NCI-H1105 treated with DMSO at 0.1 percent for 48 hours (cell line): ENCODE measurements at places on chromosomes 1 and 21.

GRCh38 chr1:202143768-202144401 is 652 bp downstream of the ARL8A start:
- peak; percentile 58 for DNase-seq

DNA sequence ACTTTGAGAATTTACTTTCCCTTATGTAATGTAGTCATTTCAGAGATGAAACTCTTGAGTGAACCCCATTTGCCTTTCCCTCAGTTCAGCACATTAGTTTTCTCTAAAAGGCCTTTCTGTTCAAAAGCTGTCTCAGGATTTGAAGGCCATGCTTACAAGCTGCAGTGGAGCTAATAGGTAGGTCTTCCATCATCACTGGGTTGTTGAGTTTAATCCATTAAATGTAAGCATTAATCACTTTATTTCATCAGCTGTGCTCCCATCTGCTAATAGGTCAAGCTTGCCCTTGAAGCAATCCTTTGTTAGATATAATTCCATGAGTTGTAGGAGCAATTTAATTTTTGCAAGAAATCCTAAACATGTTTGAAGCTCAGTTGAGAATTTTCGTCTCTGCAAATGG is 422.2 kb upstream of the ZP4 start:
- no peak for DNase-seq

DNA sequence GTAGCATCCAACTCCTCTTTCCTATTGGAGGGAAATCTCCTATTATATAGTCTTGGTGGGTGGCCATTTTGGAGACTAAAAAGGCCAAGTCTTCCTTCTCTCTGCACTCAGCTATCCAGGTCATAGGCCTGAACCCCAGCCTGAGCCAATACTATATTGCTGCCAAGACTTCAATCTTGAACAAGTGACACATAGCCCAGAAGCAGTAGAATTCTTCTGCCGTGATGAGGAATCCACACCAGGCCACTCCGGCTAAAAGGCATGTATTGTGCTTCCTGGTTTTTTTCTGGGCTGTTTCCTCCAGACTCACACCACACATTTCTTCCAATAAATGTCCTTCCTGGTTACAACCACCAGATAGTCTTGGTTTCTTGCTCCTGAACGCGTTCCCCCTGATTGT is 43.0 kb downstream of the ATF3 start:
- DNase-seq = no peak

GRCh38 chr1:155324717-155325602 is 4.3 kb downstream of the RUSC1 start:
- DNase-seq = peak; percentile 41

DNA sequence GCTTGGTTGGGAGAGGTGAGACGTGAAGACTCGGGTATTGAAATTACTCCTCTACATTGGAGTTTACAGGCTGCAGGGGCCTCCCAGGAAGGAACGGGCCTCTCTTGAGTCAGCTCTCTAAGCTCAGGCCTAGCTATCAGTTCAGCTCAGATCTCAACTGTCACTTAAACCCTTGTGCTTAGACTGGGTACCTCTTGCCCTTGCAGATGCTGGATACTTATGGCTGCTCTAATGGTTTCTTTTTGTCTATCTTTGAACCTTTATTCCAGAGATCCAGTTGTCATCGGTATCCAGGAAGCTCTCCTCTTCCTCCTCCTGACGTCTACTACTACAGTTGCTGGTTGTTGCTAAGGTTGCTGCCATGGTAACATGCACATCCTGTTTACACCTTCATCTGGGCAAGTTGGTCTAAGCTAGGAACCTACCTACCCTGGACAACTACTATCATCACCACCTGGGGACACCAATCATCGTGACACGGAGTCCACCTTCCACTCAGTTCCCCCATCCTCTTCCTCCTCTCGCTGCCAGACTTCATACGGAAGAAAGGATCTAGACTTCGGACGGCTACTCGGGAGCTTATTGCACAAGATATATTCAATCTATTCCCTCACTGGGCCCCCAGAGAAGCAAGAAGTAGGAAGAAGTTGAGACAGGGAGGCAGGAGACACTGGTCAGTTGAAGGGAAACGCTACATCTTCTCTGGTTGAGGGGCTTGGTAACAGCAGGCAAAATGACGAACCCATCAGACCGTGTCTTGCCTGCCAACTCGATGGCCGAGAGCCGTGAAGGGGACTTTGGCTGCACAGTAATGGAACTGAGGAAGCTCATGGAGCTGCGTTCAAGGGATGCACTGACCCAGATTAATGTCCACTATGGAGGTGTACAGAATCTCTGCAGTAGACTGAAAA is 56.1 kb downstream of the ATP2B4 start:
- DNase-seq = no peak

- no peak for DNase-seq
Observed at GRCh38 chr1:21030181-21030580, 146.5 kb downstream of the EIF4G3 start.

DNA sequence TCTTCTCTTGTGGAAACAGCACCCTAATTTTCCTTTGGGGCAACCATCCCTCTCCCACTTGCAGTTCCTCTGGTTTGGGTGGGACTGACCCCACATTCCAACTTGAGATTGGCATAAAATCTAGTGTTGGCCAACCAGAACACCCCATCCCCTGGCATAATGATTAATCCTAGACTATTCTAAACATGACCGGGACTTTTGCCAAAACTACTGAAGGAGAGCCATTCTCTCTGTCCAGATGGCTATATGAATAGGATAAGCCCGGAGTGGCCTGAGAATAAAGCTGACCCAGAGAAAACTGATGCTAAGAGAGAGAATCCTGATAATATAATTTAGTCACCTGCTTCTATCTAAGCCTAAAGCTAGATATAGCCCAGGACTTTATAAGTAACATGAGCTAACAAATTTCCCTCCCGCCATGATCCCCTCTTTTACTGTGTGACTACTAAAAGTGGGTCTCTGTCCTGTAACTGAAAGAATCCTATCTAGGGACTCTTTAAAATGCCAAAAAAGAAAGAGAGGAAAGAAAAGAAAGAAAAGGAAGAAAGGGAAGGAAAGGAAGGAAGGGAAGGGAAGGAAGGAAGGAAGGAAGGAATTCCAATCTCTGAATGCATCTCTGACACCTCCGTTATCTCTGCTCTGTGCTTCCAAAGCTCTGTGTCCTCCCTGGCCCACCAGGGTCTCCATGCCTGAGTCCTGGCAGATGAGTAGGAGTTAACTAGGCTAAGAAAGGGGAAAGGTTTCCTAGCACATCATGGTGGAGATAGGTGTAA is 28.0 kb upstream of the NRDC start:
- DNase-seq = no peak

- DNase-seq = no peak
Observed at GRCh38 chr1:59282951-59283350, 13.9 kb upstream of the FGGY start.

- no peak for DNase-seq
Observed at GRCh38 chr1:17567582-17567981, 28.1 kb downstream of the ARHGEF10L start.

DNA sequence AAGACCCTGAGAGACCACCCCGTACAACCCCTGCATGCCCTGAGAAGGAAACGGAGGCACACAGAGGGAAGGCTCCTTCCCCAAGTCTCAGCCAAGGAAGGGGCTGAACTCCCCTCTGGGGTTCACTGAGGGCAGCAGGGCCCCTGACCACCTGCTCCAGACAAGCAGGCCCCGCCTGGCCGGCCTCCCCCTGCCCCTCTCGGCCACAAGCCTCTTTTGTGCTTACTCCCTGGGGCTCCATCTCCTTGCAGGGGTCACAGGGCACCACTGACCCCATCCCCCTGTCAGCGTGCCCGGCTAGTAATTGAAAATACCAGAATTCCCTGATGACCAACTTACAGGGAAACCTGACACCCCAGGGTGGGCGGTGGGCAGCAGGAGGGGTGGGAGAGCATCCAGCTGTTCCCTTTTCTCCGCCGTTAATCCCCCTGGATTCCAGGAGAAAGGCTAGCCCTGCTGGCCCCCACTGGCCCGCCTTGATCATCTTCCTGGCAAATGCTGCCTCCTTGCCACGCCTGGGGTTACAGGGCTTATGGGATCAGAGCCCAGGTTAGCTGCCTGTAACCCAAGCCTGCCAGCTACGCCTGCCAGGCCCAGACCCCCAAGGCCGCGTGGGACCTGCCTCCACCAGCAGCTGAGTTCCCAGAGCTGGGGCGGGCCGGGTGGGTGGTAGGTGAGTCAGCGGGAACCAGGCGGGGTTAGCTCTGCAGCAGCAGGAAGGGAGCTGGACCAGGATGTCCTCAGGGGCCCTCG is 96.1 kb downstream of the LACTBL1 start:
- no peak for DNase-seq

DNA sequence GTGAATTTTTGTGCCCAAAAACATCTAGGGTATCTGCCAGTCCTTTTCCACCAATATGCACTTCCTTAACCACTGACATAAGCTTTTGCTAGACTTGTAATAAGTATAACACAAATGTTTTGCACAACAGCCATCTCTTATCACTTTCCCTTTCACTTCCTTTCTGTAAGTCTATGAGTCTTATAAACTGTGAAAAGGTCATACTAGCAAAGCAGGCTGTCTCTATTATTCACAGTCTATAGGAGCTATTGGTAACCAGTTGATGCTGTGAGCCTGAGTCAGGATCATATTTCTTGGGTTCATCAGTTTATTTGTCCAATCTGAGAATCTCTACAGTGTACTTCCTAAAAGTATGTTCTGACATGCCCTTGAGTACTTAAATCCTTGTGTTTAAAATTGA is 172.6 kb downstream of the CHRM3 start:
- DNase-seq = no peak

- DNase-seq = no peak
Observed at GRCh38 chr1:203663294-203663693, 36.7 kb downstream of the ATP2B4 start.
